Mucosa of descending colon (tissue), 3 donors: ENCODE measurements at places on chromosomes 1 and 21. TPM values are rescaled to one million over a fixed set of nuclear protein-coding genes. Genes with fewer than 3 reads are reported as not detected.

Gene CLCA2
- 1.0 TPM for total RNA-seq

DNA sequence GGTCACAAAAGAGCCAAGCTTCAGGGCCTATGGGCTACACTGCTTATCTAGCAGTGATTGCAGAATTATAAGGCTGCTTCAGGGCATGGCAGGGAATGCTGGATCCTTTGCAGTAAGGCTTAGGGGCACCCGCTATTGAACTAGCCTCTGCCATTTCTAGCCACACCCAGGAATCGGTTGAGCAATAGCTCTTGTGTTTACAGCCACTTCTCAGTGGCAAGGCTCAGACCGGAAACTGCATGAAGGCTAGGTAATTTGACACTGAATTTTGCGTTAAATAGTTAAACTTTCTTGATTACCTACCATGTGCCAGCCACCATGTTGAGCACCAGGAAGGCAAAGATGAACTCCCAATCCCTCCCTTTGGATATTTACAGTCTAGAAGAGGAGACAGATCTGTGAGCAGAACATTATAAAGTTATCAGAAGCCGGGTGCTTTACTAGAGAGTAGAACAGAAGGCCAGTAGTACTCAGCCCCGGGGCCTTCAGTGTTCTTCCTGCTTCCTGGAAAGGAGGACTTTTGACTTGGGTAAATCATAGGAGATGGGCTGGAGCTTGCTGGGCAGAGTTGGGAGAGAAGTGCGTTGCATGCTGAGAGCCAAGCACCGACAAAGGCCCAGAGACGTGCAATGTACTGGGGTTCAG, 98.6 kb upstream of the LPGAT1 start:
- DNase-seq = peak; percentile 55

- no peak for DNase-seq
Observed at GRCh38 chr1:97781762-97782337, 139.0 kb downstream of the DPYD start.

DNA sequence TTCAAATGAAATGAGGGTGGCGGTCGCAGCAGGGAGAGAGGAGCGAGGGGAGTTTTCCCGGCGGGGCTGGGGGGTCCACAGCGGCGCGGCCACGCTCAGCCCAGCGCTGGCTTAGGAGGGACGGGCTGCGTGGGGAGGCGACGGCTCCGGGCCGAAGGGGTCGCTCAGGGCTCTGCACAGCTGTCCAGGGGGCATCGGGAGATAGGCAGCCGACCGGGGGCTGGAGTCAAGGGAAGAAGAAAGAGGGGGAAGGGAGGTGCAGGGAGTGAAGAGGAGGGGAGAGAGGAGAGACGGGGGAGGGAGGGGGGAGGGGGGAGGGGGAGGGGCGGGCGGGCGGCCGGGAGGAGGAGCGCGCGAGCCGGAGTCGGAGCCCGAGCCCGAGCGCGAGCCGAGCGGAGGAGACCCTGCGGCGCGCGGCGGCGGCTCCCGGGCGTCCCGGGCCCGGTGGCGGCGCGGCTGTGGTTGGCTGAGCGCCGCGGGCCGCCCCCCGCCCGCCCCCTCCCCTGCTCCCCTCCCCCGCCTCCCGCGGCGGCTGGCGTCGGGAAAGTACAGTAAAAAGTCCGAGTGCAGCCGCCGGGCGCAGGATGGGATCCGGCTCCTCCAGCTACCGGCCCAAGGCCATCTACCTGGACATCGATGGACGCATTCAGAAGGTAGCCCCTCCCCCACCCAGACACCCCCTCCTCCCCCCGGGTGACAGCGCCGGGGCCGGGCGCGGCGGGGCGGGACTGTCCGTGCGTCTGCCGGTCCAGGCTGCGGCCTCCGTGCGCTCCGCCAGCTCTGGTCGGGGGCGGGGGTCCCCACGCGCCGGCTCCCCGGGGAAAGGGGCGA, at the start of gene PDE9A:
TSS of gene PDE9A (plus strand) at position 391 of the 831 bp plus-strand sequence. CDS start at position 585, 194 bp downstream.
- DNase-seq = peak; percentile 63

- no peak for DNase-seq
Observed at GRCh38 chr1:98702976-98703375, 41.5 kb downstream of the SNX7 start.

- DNase-seq = no peak
Observed at GRCh38 chr1:17789926-17790325, 34.8 kb downstream of the ACTL8 start.

DNA sequence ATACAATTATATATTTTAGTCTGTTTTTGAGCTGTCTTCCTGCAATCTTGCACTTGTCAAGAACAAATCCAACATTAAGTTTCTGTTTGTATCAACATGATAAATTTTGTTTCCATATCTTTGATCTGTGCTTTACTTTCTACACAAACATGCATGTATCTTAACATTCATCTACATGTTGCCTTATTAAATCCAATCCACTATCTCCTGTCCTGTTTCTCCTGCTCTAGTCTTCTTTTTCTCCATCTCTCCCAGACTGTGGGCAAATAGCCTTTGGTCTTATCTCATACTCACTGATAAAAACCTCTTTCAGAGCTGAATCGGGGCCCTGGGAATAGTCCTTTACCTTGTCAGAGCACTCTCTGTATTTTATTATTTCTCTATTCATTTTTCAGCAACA, 101.3 kb downstream of the PLPPR4 start:
- no peak for DNase-seq

DNA sequence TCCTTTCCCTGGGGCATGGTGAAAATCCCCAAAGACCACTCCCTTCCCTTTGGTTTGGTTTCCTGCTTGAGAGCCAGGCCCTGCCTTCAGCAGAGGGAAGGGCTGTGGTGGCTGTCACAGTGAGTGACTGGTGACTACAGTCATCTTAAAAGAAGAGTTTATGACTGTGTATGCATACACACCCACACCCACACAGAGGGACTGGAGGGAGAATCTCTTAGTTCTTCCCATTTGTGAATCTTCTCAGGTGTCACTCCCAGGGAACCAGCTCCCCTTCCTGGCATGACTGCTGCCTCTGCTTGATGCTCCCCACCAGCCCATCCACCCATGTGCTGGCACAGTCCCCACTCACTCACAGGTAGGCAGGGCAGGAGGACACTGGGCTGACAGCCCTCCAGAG, 3.9 kb upstream of the KCNA2 start:
- DNase-seq = no peak
